A549 treated with DMSO at 1 μM for 4 hours (cell line): ENCODE measurements at places on chromosomes 5 and 9. TPM values are rescaled to one million over a fixed set of nuclear protein-coding genes. Genes with fewer than 3 reads are reported as not detected.

IRX1 gene
- total RNA-seq = not detected in 5 replicates

LCN15 gene
- not detected in 5 replicates for total RNA-seq

PCDHB14 gene
- total RNA-seq = 0.05 to 0.15 TPM (median 0.08 TPM) in 5 replicates

FOXD4L6 gene
- total RNA-seq = 0.15 TPM in 1 of 5 replicates, not detected in the others
